ENCODE measurements at places on chromosomes 5 and 9. TPM values are rescaled to one million over a fixed set of nuclear protein-coding genes. Genes with fewer than 3 reads are reported as not detected.
A peak's percentile ranks its signal among the peaks of the same experiment; 100 is the strongest.

Gene HRH2
- total RNA-seq: 34.3 TPM

Gene PCAT7
- total RNA-seq: not detected

Gene HSPB3
- total RNA-seq: not detected

Gene CA9
- 0.89 TPM for total RNA-seq

GRCh38 chr5:54581831-54582548, 64.4 kb downstream of the SNX18 start:
- H3K36me3 ChIP-seq: no peaks in the 10 kb centered on the region
- DNase-seq: no peak
- H3K4me1 ChIP-seq: no peaks in the 10 kb centered on the region
- H3K27ac ChIP-seq: no peak overlapping the region

- no peak for DNase-seq
- no peak overlapping the region for H3K4me3 ChIP-seq
- H3K36me3 ChIP-seq: no peaks in the 10 kb centered on the region
- no peaks in the 10 kb centered on the region for H3K4me1 ChIP-seq
- peaks cover 5% of the 10 kb centered on the region for H3K27me3 ChIP-seq
Observed at GRCh38 chr5:66680221-66680620, 84.0 kb downstream of the MAST4 start.

DNA sequence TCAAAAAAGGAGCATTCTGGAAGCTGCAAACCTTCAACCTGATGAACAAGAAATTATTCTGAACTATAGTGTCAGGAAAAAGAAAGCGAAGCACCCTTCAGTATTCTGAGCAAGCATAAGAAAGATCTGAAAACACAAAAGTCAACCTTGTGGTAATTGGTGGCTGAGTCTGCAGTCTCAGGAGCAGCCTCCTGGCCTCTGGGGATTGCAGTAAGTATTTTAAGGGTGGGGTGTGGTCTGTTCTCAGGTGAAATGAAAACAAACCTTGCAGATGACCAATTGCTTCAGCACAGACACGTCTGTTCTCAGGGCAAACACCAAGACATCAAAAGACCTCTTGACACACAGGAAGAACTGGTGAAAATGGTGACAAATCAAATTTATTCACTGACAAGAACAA, 147.8 kb upstream of the RAPGEF1 start:
- H3K4me3 ChIP-seq: no peak overlapping the region
- H3K36me3 ChIP-seq: no peaks in the 10 kb centered on the region
- no peak for DNase-seq

DNA sequence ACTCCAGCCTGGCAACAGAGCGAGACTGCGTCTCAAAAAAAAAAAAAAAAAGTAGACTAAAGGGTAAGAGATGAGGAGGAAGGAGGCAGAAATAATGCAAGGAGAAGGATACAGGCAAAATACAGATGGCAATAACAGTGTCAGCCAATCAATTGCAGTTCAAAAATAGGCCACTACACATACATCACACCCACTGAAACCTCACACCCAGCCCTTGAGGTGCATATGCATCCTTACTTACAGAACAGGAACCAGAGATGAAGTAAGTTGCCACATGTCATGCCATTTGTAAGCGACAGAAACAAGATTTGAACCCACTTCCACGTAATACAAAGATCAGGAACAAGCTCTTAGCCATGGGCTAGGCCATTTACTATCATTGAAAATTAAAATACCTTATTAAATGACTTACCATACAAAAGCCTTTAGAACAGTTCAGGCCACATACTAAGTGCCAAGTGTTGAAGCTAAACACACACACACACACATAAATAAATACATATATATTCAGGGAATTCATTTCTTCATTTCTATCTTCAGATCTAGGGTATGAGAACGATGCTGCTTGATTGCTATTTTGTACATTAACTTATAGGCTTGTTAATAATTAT, 98.4 kb downstream of the FNBP1 start:
- H3K4me1 ChIP-seq: peaks cover 41% of the 10 kb centered on the region
- H3K27ac ChIP-seq: peak overlapping the region; percentile 80
- H3K36me3 ChIP-seq: peaks cover 81% of the 10 kb centered on the region
- peak overlapping the region; percentile 20 for H3K4me3 ChIP-seq
- no peaks in the 10 kb centered on the region for H3K27me3 ChIP-seq
- peak; percentile 54 for DNase-seq

GRCh38 chr9:17856995-17857394, 278.1 kb downstream of the SH3GL2 start:
- H3K27ac ChIP-seq: no peak overlapping the region
- no peaks in the 10 kb centered on the region for H3K36me3 ChIP-seq
- H3K4me3 ChIP-seq: no peak overlapping the region
- no peak for DNase-seq
- H3K4me1 ChIP-seq: no peaks in the 10 kb centered on the region

GRCh38 chr9:91678807-91679580, 255.4 kb upstream of the NFIL3 start:
- no peaks in the 10 kb centered on the region for H3K36me3 ChIP-seq
- DNase-seq: no peak
- peaks cover 6% of the 10 kb centered on the region for H3K4me1 ChIP-seq
- no peak overlapping the region for H3K4me3 ChIP-seq
- H3K27me3 ChIP-seq: peaks cover 47% of the 10 kb centered on the region

- H3K4me3 ChIP-seq: no peak overlapping the region
- H3K36me3 ChIP-seq: no peaks in the 10 kb centered on the region
- DNase-seq: no peak
- peaks cover 24% of the 10 kb centered on the region for H3K27me3 ChIP-seq
- H3K27ac ChIP-seq: no peak overlapping the region
Observed at GRCh38 chr9:137170486-137171148, 766 bp upstream of the LRRC26 start.

DNA sequence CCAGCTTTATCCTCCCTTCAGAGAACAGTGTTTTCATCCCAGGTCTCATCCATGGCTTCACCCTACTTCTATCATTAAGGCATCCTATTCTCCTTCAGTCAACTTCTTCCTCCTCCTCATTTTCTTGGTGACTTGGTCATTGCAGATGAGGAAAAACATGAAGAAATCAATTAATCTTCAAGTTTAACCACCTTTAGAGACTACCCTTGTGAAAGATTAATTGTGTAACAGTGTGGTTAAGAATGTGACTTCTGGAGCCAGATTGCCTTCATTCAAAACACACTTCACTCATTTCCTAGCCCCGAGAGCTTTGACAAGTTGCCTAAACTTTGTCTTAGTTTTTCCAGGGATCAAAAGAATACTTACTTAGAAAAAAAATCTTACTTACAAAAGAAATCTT, 110.0 kb downstream of the STK32A start:
- H3K27ac ChIP-seq: no peak overlapping the region
- no peak overlapping the region for H3K4me3 ChIP-seq
- no peaks in the 10 kb centered on the region for H3K4me1 ChIP-seq
- no peaks in the 10 kb centered on the region for H3K27me3 ChIP-seq
- no peak for DNase-seq

DNA sequence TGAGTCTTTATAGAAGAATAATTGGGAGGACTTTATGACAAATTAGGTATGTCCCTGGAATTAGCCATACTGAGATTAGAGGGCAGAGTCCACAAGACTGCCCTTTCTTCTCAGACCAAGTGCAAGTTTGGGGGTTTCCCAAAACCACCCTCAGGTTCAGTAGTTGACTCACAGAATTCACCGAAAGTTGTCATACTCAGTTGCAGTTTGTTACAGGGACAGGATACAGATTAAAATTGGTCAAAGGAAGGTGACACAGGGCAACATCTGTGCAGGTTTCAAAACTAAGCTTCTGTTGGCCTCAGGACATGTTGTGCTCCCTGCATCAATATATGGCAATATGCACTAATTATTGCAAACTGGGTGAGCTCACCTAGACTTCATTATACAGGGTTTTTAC, 3.8 kb downstream of the RANBP17 start:
- H3K27ac ChIP-seq: no peak overlapping the region
- peaks cover 3% of the 10 kb centered on the region for H3K4me1 ChIP-seq
- DNase-seq: no peak
- no peak overlapping the region for H3K4me3 ChIP-seq

DNA sequence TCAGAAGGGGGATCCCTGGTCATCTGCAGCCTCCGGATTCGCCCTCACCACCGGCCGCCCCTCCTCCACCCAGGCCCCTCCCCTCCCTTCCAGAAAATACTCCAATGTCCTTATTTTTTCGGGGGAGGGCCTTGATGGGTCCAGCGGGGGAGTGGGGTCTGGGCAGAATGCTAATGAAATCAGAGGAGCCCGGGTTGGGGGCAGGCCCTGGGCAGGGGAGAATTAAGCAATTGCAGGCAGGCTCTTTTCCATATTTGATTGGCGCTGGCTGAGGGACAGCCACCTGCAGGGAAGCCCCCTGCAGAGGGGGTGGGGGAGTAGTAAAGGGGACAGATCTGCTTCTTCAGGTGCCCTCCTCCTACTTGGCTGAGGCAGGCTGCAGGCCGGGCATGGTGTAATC, 21.3 kb downstream of the PRRX2 start:
- no peaks in the 10 kb centered on the region for H3K36me3 ChIP-seq
- no peaks in the 10 kb centered on the region for H3K4me1 ChIP-seq
- H3K27ac ChIP-seq: no peak overlapping the region

DNA sequence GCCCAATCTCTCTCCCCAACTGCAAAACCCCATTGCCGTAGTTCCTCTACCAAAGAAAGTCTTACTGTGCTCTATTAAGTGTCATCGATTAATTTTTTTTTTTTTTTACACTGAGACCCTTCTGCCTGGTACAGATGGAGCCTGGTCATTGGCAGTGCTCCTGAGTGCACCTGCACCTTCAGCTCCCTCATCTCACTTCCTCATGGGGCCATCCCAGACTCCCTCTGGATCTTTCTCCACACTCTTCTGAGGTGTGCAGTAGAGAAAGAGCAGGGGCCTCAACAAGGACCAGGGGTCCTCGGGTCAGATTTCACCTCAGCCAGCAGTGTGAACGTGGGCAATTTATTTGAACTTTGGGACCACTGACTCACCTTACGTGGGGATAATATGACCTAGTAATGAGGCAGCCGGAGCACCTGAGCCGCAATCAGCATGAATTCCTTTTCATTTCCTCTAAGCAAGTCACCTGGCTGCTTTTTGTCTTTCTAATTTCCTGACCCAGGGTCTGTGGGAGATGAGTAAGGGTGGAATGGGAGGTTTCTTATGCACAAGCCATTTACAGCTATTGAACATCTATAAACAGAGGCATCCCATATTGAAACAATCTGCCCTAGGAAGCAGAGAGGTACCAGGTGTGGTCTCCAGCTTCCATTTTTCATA, 22.3 kb upstream of the GABRP start:
- no peaks in the 10 kb centered on the region for H3K36me3 ChIP-seq
- no peak overlapping the region for H3K4me3 ChIP-seq
- DNase-seq: no peak
- no peaks in the 10 kb centered on the region for H3K4me1 ChIP-seq

- H3K27ac ChIP-seq: no peak overlapping the region
- peaks cover 10% of the 10 kb centered on the region for H3K27me3 ChIP-seq
- no peak for DNase-seq
- H3K4me3 ChIP-seq: no peak overlapping the region
- no peaks in the 10 kb centered on the region for H3K4me1 ChIP-seq
- peaks cover 2% of the 10 kb centered on the region for H3K36me3 ChIP-seq
Observed at GRCh38 chr9:109428854-109429253, 69.3 kb downstream of the PTPN3 start.

Data from activated T-helper 2 cell treated with anti-CD3 and anti-CD28 coated beads, Interferon-gamma antibody, Interleukin-2, Interleukin-4, amounts not matched to agents 10 μg/mL and 5 μg/mL and 100 μg/mL, durations not matched to agents 14 hours and 24 hours and 36 hours (primary cell).